ENCODE measurements at places on chromosomes 7 and 10.

- DNase-seq, result no peak
Measured at GRCh38 chr7:70696201-70696754, 435.7 kb upstream of the GALNT17 start.

GRCh38 chr10:128286762-128287500 lies 160.7 kb upstream of the MKI67 start:
- DNase-seq, result no peak

GRCh38 chr7:96694082-96694481 lies 15.6 kb downstream of the SEM1 start:
- DNase-seq, result no peak

DNA sequence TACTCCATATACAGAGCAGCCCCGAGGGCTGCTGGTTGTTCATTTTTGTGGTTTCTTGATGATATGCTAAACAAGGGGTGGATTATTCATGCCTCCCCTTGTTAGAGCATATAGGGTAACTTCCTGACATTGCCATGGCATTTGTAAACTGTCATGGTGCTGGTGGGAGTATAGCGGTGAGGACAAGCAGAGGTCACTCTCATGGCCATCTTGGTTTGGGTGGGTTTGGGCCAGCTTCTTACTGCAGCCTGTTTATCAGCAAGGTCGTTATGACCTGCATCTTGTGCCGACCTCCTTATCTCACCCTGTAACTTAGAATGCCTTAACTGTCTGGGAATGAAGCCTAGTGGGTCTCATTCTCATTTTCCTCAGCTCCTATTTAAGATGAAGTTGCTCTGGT lies 31.3 kb downstream of the GNAT3 start:
- no peak for DNase-seq

DNA sequence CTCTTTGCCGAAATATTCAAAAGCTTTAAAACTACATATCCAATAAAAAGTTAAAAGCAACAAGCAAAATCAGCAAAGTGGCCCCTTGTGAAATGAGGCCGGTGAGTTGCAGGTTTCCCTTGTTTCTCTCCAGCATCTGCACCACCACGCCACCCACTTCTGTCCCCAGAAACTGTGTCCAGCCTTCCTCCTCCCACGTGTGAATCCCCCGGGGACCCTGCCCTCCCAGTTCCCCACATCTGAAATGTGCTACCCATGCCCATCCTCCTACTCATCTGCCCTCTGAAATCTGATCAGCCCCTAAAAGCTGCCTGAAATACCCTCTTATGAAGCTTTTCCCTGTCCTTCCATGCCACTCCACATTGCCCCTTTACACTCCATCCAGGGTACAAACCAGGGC lies 3.8 kb downstream of the ALOX5 start:
- no peak for DNase-seq

DNA sequence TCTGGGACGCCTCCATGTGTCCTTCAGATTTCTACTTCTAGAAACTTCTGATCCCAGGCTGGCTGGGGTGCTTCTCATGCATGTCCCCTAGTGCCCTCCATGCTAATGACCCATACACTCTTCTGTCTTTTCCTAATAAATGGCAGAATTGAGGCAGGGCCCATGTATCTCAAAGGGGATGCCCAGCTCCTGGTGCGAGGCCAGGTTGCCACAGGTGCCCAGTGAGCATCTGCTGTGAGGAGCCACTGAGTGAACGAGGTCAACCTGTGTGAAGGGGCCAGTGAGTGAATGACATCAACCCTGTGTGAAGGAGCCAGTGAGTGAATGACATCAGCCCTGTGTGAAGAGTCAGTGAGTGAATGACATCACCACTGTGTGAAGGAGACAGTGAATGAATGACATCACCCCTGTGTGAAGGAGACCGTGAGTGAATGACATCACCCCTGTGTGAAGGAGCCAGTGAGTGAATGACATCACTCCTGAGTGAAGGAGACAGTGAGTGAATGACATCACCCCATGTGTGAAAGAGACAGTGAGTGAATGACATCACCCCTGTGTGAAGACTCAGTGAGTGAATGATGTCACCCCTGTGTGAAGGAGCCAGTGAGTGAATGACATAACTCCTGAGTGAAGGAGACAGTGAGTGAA lies 478.9 kb downstream of the PTPRN2 start:
- DNase-seq, result no peak

Data from activated T-helper 1 cell treated with anti-CD3 and anti-CD28 coated beads, Interleukin-2, amount 50 U/mL, for 16 hours (primary cell).